ENCODE measurements at places on chromosomes 1 and 21. TPM values are rescaled to one million over a fixed set of nuclear protein-coding genes. Genes with fewer than 3 reads are reported as not detected.

Gene OR2M3
- not detected for total RNA-seq

Gene PCBP3
- 4.3 TPM for total RNA-seq

GRCh38 chr1:233227930-233228465 lies 67.5 kb downstream of the PCNX2 start:
- DNase-seq = no peak
- H3K4me3 ChIP-seq = no peak overlapping the region
- no peak overlapping the region for H3K27ac ChIP-seq
- H3K27me3 ChIP-seq = no peaks in the 10 kb centered on the region
- peaks cover 2% of the 10 kb centered on the region for H3K4me1 ChIP-seq

GRCh38 chr21:35885942-35886541 lies 174.3 kb downstream of the SETD4 start:
- H3K36me3 ChIP-seq = peaks cover 1% of the 10 kb centered on the region
- H3K27me3 ChIP-seq = peaks cover 3% of the 10 kb centered on the region
- H3K27ac ChIP-seq = no peak overlapping the region
- H3K4me3 ChIP-seq = no peak overlapping the region
- H3K4me1 ChIP-seq = peaks cover 11% of the 10 kb centered on the region

GRCh38 chr1:23178950-23179349 lies 10.3 kb upstream of the LUZP1 start:
- H3K4me3 ChIP-seq = no peak overlapping the region
- H3K27me3 ChIP-seq = peaks cover 46% of the 10 kb centered on the region
- no peak overlapping the region for H3K27ac ChIP-seq
- peaks cover 2% of the 10 kb centered on the region for H3K4me1 ChIP-seq
- DNase-seq = no peak
- no peaks in the 10 kb centered on the region for H3K36me3 ChIP-seq

GRCh38 chr1:10901091-10901890 lies 104.8 kb upstream of the CASZ1 start:
- peaks cover 21% of the 10 kb centered on the region for H3K4me1 ChIP-seq
- H3K36me3 ChIP-seq = no peaks in the 10 kb centered on the region
- peak overlapping the region; percentile 5 for H3K27ac ChIP-seq

DNA sequence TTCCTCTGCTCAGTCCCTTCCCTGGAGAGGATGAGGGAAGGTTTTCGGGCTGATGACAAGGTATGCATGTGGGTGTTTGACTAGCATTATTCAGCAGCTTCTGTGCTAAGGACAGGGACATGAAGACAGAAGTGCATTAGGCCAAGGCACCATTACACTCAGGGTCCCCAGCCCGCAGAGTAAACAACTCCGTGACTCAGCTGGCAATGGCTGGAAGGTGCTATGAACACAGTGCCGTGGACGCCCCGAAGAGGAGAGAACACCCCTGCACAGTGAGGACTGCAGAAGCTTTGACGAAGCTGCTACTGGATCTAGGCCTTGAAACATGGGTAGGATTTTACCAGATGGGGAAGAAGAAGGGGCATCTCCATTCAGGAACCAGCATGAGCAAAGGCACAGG lies 13.7 kb upstream of the EPS8L3 start:
- DNase-seq = no peak

DNA sequence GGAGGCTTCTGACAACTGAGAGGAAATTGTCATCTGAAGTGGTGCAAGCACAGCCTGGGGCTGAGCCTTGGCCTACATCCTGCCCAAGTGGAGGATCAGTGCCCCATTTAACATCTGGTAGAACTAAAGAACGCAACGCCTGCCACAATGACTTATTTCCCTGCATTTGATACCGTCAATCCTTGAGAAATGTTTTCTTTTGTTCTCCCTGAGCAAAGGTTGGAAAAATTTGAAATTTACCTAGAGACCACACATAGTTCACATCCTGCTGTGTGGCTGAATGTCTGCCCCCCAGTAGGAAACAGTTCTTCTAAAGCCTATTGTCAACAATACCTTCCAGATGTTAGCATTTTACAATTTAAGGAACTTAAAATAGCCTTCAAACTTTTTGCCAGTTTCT lies 5.6 kb upstream of the RGS4 start:
- peaks cover 6% of the 10 kb centered on the region for H3K27me3 ChIP-seq
- H3K4me3 ChIP-seq = no peak overlapping the region

GRCh38 chr1:190258003-190258402 lies 219.7 kb downstream of the BRINP3 start:
- H3K27me3 ChIP-seq = no peaks in the 10 kb centered on the region
- no peak for DNase-seq
- no peak overlapping the region for H3K4me3 ChIP-seq
- H3K27ac ChIP-seq = no peak overlapping the region

- H3K4me3 ChIP-seq = no peak overlapping the region
- H3K36me3 ChIP-seq = no peaks in the 10 kb centered on the region
- peaks cover 25% of the 10 kb centered on the region for H3K4me1 ChIP-seq
- H3K27ac ChIP-seq = no peak overlapping the region
Measured at GRCh38 chr1:177256153-177257075, 85.7 kb downstream of the BRINP2 start.

- H3K4me3 ChIP-seq = peak within 1 kb of the TSS; percentile 73
- peak within 1 kb of the TSS; percentile 88 for H3K27ac ChIP-seq
- DNase-seq = no peak
- peaks cover 14% of the 10 kb centered on the region for H3K36me3 ChIP-seq
- H3K27me3 ChIP-seq = peaks cover 18% of the 10 kb centered on the region
Measured at GRCh38 chr1:23424293-23425192, at the start of gene TCEA3. TSS of gene TCEA3 (minus strand) at chr1:23424748. CDS start at chr1:23424633, 115 bp downstream.

DNA sequence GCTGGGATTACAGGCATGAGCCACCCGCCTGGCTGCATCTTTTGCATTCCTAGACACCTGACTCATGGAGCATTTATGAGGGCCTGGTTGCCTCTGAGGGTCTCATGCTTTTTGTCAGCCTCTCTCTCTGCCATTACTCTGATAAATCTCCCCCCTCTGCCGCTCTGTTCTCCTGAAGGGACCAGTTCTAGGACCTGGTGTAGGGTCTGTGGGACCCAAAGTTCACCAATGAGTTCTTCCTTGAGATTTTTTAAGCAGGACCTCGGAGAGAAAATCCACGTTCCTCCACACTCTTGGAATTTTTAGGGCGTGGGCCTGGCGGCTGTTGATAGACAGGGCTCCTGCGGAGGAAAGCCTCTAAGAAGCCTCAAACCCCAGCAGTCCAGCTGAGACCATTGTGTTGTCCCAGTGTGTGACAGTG lies 91.9 kb upstream of the ERRFI1 start:
- peaks cover 47% of the 10 kb centered on the region for H3K4me1 ChIP-seq
- peak overlapping the region; percentile 93 for H3K27ac ChIP-seq
- no peak for DNase-seq
- no peaks in the 10 kb centered on the region for H3K36me3 ChIP-seq
- H3K27me3 ChIP-seq = no peaks in the 10 kb centered on the region

DNA sequence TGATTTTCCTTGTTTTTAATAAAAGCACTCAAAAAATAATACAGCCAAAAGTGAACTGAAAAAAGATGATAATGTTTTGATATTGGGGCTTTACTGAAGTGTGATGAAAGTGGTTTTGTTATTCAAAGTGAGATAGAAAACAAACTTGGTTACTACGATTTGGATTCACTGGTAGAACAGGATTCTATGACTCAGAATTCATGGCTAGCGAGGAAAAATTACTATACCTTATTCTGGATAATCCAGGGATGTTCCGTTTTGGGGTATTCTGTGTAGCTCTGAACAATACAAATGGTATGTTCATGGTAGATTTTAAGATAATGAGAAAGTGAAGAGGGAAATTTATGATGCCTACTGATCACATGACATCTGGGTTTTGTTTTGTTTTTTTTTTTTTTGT lies 117.7 kb downstream of the NRDC start:
- H3K4me3 ChIP-seq = no peak overlapping the region
- H3K27me3 ChIP-seq = no peaks in the 10 kb centered on the region
- no peak overlapping the region for H3K27ac ChIP-seq
- H3K4me1 ChIP-seq = peaks cover 15% of the 10 kb centered on the region
- peaks cover 7% of the 10 kb centered on the region for H3K36me3 ChIP-seq
- no peak for DNase-seq

DNA sequence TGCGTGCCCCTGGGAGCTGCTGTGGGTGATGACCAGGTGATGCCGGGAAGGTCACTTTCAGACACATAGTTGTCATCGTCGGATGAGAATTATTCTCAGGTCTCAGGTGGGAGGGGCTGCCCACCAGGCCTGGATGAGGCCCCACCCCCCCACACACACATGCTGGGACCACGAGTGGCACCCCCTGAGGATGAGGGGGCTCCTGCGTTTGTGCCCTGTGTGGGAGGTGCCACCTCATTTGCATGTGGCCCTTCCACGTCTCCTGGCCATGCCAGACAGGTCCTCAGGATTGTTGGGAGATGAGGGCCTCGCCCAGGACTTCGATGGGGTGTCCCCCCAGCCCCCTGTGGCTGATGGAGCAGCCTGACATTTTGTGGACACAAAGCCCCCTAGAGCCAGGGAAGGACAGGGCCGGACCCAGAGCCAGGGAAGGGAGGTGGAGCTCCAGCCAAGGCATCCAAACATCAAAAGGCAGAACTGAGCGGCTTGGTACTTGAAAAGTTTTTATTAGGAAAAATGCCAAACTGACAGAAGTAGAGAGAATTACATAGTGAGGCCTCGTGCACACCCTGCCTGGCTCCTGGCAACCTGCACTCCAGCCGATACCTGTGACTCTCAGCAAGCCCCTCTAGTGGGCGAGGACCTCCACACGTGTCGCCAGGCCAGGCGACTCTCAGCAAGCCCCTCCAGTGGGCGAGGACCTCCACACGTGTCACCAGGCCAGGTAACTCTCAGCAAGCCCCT lies 55.7 kb downstream of the PRKCZ start:
- H3K4me3 ChIP-seq = no peak overlapping the region
- H3K27ac ChIP-seq = no peak overlapping the region

- no peaks in the 10 kb centered on the region for H3K27me3 ChIP-seq
- H3K4me3 ChIP-seq = peak overlapping the region; percentile 97
- peaks cover 2% of the 10 kb centered on the region for H3K36me3 ChIP-seq
Measured at GRCh38 chr1:230641346-230641745, 935 bp upstream of the COG2 start.

DNA sequence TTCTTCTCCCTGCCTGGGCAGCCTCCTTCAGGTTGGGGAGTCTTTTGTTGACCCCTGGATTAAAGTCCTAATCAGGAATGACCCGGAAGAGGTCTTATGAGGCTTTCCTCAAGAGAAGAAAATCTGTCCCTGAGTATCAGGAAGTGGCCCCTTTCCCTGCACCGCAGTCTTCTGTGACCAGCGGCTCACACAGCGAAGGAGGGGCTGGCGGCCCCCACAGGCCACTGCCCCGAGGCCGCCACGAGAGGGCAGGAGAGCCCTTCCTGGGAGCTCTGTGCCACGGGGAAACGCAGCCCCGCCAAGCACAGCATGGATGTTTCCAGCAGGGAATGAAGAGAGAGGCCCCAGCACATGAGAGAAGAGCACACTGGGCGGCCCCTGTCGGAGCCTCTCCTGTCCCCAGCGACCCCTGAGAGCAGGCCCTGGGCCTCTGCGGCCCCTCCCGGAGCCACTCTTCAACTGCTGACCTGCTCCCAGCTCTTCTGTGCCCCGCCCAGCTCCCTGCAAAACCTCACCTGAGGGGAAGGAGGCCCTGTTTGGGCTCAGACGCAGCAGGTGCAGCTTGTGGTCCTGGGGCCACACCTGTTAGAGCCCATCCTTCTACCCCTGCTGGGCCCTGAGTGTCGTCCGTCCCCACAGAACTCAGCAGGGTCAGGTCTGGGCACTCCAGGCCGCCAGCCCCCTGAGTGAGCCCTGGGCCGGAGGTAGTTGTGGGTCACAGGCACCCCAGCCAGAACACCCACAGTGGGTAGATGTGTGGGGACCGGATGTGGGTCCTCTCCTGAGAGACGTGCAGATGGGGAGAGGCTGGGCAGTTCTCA lies 4.9 kb upstream of the POFUT2 start:
- H3K27me3 ChIP-seq = no peaks in the 10 kb centered on the region
- peak; percentile 85 for DNase-seq
- H3K4me3 ChIP-seq = no peak overlapping the region
- H3K27ac ChIP-seq = no peak overlapping the region

DNA sequence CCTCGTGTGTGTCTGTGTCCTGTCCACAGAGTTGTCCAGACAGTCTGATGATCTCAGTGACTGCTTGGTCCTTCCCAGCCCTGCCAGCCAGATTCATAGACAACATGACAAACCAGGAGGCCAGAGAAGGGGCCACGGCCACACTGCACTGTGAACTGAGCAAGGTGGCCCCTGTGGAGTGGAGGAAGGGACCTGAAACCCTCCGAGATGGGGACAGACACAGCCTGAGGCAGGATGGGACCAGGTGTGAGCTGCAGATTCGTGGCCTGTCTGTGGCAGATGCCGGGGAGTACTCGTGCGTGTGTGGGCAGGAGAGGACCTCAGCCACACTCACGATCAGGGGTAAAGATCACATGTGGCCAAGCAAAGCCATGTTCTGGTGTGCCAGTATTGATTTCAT lies 96.4 kb downstream of the OBSCN start:
- peaks cover 42% of the 10 kb centered on the region for H3K36me3 ChIP-seq
- H3K27ac ChIP-seq = no peak overlapping the region
- no peaks in the 10 kb centered on the region for H3K4me1 ChIP-seq
- DNase-seq = no peak
- H3K4me3 ChIP-seq = no peak overlapping the region

DNA sequence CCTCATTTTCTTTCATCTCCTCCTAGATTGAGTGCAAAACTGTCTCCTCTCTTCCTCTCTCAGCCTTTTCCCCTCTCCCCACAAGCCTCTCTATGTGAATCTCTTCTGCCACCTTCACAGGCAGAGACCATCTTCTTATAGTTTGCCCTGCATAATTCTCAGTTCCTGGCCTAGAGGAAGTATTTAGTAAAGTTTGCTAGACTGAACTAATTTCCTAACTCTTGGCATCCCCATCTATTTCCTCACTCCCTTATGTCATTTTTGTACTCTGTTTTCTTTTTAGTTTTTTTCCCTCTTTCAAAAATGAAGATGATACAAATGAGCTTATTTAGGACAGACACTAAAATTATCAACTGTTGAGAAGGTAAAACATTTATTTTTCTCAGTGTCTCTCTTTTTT lies 66.0 kb downstream of the XCL2 start:
- peaks cover 11% of the 10 kb centered on the region for H3K4me1 ChIP-seq
- no peak overlapping the region for H3K4me3 ChIP-seq
- H3K27me3 ChIP-seq = no peaks in the 10 kb centered on the region
- DNase-seq = no peak
- no peak overlapping the region for H3K27ac ChIP-seq

All from progenitor cell of endocrine pancreas (in vitro differentiated cells).